ENCODE measurements at places on chromosomes 3 and 15.

DNA sequence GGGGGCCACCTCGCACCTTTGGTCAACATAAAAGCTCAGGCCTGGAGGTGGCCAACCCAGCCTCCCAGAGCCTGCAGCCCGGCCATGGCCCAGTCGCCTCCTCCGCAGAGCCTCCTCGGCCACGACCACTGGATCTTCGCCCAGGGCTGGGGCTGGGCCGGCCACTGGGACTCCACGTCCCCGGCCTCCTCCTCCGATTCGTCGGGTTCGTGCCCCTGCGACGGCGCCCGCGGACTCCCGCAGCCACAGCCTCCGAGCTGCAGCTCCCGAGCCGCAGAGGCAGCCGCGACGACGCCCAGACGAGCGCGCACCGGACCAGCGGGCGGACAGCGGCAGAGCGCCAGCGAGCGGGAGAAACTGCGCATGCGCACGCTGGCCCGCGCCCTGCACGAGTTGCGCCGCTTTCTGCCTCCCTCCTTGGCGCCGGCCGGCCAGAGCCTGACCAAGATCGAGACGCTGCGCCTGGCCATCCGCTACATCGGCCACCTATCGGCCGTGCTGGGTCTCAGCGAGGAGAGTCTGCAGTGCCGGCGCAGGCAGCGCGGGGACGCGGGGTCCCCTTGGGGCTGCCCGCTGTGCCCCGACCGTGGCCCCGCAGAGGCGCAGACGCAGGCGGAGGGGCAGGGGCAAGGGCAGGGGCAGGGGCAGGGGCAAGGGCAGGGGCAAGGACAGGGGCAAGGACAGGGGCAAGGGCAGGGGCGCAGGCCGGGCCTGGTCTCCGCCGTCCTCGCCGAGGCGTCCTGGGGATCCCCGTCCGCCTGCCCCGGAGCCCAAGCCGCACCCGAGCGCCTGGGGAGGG is at the start of gene MESP2:
Gene MESP2, plus strand, starts transcription at position 59 of the 799 bp plus-strand sequence. Its CDS starts 26 bp downstream, at position 85.
- DNase-seq, result peak; percentile 12

DNA sequence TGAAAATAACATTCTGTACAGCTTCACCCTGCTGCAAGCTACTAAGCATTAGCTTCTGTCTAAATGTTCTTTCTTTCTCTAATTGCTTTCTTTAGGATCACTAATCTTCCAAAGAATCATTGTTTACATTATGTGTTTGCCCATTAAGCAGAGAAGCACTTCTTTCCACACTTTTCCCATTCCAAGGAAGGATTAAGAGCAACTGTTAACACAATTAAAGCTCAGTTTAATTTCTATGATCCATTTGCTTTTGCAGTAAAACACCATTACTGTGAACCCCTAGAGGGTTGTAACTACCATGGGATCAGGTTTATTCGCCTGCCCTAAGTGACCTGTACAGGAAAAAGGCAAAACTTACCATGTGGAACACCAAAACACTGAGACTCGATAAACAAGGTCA is 125.8 kb upstream of the ZNF385D start:
- DNase-seq, result no peak

- DNase-seq, result no peak
These were observed 86.6 kb upstream of the NEO1 start for GRCh38 chr15:72965671-72966070.

GRCh38 chr3:132800958-132801357 is 78.7 kb upstream of the NPHP3 start:
- no peak for DNase-seq

DNA sequence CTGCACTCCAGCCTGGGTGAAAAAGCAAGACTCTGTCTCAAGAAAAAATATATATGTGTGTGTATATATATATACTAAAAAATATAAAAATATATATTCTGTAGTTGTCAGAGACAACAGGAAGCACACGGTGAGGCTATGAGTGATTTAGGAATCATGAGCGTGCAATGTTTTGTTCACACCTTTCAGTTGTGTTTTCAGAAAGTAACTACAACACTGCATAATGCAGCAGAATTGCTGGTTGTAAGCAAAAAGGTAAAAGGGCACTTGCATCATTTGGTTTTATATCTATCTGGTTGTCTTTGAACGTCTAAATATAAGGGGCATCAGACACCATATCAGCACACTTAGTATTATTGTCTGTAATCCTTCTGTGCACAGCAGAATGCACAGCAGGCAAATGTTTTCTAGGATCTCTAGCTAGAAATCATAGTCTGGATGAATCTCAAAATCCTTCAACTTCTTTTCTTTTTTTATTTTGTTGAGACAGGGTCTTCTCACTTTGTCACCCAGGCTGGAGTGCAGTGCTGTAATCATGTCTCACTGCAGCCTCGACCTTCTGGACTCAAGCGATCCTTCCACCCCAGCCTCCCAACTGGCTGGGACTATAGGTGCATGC is 44.8 kb downstream of the CCR3 start:
- no peak for DNase-seq

GRCh38 chr15:75149867-75150709 is 51.6 kb upstream of the C15orf39 start:
- no peak for DNase-seq

- no peak for DNase-seq
These were observed 23.1 kb downstream of the AADAC start for GRCh38 chr3:151837057-151837456.

DNA sequence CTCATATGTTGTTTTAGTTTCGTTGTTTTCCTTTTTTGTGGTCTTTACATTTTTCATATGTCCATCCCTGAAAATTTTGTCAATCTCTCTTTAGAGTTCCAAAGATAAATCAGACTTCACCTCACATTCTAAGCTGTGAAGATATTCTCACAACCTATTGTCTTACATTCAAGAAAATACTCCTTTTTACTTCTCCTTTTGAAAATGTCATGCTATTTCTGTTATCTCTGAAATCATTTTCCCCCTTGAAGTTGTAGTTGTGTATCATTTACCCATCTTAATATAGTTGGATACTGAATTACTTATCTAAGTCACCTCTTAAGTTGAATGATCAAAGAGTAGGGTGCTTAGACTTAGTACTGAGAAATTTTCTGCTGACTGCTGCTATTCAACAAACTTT is 74.3 kb downstream of the DCUN1D1 start:
- DNase-seq, result no peak

DNA sequence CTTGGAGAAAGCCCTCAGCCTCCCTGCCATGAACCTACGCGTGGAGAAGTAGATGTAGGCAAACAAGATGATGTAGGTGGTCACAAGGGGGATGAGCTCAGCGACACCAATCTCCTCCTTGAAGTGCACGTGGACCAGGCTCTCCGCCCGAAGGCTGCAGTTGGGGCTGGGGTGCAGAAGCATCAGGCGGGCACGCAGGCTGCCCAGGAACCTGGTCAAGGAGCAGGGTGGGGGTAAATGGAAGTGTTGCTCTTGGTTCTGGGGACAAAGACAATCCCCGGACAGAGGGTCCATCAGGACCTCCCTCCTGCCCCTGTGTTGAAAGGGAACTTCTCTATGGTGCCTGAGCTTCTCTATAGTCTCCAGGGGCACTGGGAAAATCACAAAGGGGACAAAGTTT is 45.1 kb downstream of the PTPN23 start:
- no peak for DNase-seq

DNA sequence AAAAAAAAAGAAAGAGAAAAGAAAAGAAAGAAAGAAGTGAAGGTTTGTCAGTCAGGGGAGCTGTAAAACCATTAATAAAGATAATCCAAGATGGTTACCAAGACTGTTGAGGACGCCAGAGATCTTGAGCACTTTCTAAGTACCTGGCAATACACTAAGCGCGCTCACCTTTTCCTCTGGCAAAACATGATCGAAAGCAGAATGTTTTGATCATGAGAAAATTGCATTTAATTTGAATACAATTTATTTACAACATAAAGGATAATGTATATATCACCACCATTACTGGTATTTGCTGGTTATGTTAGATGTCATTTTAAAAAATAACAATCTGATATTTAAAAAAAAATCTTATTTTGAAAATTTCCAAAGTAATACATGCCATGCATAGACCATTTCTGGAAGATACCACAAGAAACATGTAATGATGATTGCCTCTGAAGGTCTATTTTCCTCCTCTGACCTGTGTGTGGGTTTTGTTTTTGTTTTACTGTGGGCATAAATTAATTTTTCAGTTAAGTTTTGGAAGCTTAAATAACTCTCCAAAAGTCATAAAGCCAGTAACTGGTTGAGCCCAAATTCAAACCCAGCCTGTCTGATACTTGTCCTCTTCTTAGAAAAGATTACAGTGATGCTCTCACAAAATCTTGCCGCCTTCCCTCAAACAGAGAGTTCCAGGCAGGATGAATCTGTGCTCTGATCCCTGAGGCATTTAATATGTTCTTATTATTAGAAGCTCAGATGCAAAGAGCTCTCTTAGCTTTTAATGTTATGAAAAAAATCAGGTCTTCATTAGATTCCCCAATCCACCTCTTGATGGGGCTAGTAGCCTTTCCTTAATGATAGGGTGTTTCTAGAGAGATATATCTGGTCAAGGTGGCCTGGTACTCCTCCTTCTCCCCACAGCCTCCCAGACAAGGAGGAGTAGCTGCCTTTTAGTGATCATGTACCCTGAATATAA is 2.0 kb downstream of the B2M start:
- no peak for DNase-seq

GRCh38 chr15:74482661-74483060 is 21.7 kb upstream of the UBL7 start:
- DNase-seq, result no peak

DNA sequence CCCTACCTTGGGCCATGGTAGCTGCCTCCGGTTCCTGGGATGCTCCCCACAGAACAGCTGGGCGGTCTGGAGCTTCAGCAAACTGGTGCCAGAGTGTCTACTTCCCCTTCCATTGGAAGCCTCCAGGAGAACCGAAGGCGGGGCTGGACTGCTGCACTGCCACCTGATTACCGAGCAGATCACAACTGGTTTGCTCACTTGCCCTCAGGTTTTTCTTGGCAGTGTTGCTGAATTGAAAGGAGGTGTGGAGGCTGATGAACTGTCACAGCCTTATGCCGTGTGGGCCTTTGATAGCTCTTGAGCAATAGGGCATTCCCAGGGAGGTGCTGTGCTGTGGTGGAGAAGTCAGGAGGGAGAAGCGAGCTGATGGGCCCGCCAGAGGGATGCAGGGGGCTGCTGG is at the start of gene TGM5:
Gene TGM5, minus strand, starts transcription at position 95 of the 400 bp plus-strand sequence. Its CDS starts 79 bp downstream, at position 16.
- DNase-seq, result no peak

GRCh38 chr3:123120573-123120972 is 53.7 kb downstream of the PDIA5 start:
- DNase-seq, result no peak

GRCh38 chr3:136276049-136276755 is 26.1 kb downstream of the PCCB start:
- DNase-seq, result no peak

DNA sequence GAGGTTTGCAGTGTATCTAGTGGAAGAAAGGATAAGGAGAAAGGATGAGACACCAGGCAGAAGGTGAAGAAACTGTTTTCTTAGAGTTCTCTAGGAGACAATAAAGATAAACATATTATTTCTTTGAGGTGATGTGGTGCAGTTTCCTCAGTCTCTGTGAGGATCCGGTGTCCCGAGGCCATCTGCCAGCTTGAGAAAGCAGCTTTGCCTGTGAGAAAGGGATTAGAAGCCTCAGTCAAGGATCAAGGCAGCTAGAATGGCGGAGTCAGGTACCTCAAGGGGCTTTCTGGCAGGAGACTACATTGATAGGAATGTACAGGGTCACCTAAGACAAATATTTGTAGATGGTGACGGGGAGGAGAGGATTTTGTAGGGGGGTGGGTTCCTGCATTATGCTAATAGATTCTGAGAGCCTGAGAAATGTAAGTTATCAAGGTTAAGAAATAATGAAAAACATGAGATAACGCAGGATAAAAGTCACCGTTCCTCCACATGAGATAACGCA is 103.9 kb upstream of the MB21D2 start:
- no peak for DNase-seq

- DNase-seq, result no peak
These were observed 36.4 kb downstream of the MECOM start for GRCh38 chr3:169627073-169627472.

GRCh38 chr3:73026111-73026759 is 29.6 kb downstream of the PPP4R2 start:
- no peak for DNase-seq

Data from stimulated activated CD8-positive, alpha-beta memory T cell treated with anti-CD3 and anti-CD28 coated beads, Interleukin-12 subunit alpha, Interleukin-12 subunit beta, amount 100 ng/mL, for 4 hours (primary cell).